Head of caudate nucleus (tissue), 42 donors: ENCODE measurements at places on chromosomes 3 and 15.

DNA sequence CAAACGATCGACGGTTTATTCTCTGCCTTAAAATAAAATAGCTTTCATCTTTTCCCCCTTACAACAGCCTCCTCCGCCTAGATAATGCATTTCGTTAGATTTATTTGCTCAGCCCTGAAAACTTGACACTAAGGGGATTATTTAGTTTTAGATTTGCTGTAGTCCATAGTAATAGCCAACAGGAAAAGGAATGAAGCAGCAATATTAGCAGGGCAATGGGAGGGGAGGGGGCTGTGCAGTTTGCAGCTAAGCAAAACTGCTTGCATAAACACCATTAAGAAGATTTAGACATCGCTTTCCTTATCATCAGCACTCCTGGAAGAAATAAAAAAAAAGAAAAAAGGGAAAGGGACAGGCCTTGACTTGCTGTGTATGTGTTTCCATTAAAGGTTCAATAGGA lies 286.5 kb upstream of the SOX14 start:
- DNase-seq, result no peak

DNA sequence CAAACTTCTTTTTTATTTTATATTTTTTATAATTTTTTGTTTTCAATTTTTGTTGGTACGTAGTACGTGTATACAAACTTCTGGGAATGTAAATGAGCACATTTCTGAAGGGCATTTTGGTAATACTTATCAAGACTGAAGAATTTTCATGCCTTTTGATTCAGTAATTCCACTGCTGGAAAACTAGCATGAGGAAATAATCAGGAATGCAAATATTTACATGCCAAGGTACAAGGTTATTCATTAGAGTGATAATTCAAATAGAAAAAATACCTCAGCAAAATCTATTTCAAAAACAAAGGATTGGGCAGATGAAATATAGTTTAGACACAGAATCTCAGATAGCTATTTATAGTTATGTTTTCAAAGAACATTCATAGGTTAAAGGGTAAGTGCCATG lies 128.7 kb downstream of the DMXL2 start:
- no peak for DNase-seq

DNA sequence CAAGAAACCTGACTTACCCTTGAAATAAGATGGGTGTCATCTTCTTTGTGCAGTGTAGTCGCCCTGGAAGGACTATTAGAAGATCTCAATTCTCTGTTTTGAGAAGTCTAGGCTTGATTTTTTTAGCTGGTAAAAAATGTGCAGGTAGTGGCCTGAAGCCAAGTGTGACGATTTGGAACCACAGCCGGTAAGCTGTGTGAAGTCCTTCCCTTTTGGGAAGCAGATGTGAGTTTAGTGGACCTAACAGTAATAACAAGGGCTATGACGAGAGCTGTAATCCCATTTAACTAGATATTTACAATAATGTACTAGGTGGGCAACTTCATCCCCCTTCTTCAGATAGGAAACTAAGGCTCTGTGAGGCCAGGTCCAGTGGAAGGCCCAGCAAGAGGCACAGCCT lies 81.7 kb upstream of the MYZAP start:
- no peak for DNase-seq

DNA sequence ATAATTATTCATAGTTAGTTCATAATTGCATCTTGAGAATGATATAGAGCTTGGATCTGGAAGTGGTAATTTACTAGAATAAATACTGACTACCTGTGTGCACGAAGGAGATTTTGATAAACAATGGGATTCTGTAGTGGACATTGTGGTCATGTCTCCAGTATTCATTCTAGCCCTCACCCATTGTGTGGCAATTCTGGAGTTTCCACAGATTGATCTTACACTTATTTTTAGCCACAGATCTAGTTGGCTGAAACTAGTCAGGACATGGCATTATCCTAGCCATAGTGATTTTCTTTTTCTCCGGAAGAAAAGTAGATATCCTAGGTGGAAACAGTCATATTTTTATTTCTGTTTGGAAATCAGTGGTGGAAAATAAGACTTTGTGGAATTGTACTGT lies 833.1 kb downstream of the NAALADL2 start:
- DNase-seq, result no peak

DNA sequence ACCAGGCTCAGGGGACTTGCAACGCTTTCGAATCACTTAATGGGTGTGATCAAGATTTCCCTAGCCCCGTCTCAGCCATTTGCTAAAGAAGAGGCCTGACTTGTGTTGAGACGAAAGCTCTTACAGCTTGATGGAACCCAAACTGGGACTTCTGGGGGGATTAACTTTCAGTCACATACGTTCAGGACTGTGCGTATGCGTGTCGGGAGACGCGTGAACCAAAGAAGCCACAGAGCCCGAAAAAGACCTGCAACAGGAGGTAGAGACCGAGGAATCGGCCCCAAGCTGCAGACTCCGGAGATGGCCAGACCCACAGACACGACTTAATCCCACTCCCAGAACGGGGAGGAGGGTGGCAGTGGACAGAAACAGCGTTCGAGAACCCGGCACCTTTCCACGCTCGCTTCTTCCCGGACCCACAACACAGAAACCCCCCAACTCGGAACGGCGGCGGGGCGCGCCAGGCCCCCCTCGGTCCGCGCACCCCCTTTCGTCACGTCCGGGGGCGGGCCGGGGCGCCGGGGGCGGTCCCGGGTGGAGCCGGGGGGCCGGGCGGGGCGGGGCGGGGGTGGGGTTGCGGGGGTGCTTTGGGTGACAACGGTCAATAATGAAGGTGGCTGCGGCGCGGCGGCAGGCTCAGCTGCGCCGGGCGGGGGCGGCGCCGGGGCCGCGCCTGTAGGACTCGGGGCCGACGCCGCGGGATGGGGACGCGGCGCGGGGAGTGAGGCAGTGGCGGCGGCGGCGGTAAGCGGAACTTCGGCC lies at the start of gene ATP11B:
TSS of gene ATP11B (plus strand) at position 604 of the 762 bp plus-strand sequence. CDS start 256 bp downstream, outside the sequence.
- DNase-seq, result peak; percentile 76

GRCh38 chr3:143314251-143315093 lies 194.9 kb downstream of the CHST2 start:
- no peak for DNase-seq

DNA sequence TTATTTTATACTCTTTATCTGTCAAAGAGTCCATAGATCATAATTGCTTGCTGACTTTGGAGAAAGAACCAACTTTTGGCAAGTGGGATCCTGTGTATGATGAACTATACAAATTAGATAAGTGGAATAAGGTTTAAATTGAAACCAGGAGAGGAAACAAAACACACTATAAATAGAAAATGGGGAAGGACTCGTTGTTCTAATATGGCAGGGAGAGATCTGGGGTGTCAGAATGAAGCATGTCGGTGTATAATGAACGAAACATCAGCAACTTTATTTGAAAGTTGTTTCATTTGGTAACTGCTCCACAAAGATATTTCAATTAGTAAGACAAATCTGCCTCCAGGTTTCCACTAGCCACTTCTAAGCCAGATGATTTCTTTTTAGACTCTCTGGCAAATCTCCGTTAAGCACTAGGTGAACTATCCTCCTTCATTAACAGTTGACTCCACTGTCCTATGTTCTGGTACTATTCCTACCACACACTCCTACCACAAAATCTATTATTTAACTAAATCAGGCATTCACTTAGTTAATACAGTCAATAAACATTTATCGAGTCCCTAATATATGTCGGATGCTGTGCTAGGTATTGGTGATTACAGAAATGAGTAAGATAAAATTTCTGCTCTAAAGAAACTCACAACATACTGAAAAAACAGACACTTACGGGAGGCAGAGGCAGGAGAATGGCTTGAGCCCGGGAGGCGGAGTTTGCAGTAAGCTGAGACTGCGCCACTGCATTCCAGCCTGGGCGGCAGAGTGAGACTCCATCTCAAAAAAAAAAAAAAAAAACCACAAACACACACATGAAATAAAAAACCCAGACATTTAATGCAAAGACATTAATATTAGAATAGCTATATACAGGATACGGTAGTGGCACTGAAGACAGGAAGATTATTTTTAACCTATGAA lies 20.1 kb downstream of the SLC15A2 start:
- DNase-seq, result no peak

- no peak for DNase-seq
Measured at GRCh38 chr3:5140230-5140621, 18.1 kb downstream of the ARL8B start.
